Ecto neural progenitor cell (in vitro differentiated cells): ENCODE measurements at places on chromosomes 1 and 21.
A peak's percentile ranks its signal among the peaks of the same experiment; 100 is the strongest.

DNA sequence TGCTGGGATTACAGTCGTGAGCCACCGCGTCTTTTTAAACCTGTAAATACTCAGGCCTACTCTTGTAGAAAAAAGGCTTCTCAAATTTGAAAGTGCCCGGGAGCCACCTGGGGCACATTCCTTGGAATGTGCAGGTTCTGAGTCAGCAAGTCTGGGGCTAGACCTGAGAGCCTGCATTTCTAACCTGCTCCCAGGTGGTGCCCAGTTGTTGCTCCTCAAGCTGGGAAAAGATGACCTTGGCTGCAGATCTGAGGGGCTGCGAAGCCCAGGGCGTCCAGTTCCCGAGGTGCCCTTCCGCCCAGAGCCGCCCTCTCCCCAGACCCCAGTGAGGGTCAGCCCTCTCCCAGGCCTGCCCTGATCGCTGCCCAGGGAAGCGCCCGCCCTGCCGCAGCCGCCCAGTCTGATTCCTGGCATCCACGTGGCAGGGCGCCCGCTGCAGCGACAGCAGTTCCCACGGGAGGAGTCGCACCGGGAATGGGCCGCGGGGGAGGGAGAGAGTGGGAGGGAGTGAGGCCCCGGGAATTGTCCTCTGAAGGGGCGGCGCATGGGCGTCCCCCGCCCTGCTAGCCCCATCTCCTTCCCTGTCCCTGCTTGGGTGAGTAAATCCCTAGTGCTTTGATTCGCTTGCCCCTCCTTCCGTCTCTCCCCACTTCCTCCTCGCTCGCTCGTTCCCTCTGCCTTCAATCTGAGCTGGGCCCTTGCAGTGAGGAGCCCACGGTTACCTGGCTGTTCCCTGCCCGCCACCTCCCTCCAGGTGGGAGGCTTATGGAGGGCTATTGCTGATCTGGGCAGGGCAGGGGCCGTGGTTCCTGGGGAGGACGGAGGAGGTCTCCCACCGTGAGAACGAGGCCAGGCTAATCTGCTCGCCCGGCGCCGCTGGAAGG lies 18.8 kb upstream of the TENT5B start:
- peak; percentile 76 for DNase-seq

GRCh38 chr1:203128716-203129500 lies 1.4 kb downstream of the ADORA1 start:
- DNase-seq: peak; percentile 41

DNA sequence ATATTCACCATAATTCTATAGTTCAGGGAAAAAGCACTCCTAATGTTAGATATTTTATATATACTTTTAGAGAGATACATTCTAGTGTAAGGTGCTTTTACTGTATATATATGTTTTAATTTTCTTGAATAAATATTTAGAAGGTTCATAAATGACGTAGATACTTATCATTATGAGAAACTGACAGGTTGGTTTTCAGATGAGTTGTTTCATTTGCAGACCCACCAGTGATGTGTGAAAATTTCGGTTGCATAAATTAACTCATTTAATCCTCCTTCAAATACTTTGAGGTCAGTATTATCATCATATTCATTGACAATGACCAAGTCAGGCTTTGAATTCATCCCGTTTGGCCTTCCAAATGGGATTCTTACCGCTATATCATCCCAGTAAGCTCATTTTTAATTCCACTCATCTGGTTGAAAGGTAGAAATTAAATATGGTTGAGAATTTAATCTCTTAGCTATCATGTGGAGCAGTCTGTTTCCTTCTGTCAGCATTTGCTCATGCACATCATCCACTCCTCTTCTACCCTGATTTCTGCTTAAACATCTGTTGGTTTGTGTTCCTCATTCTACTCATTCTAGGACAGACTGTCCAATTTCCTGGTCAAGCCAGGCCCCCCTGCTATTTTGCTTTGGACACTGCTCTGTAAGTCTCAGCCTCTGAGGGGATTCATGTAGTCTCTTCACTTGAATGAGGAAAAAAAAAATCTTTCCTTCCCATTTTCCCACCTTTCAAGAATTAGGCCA lies 1156.6 kb downstream of the PLA2G4A start:
- no peak for DNase-seq

- no peak for DNase-seq
Measured at GRCh38 chr1:198700396-198700795, 61.6 kb downstream of the PTPRC start.
